ENCODE measurements at places on chromosomes 16 and 17. TPM values are rescaled to one million over a fixed set of nuclear protein-coding genes. Genes with fewer than 3 reads are reported as not detected.

- no peak overlapping the region for H3K4me3 ChIP-seq
- peaks cover 30% of the 10 kb centered on the region for H3K36me3 ChIP-seq
- no peaks in the 10 kb centered on the region for H3K27me3 ChIP-seq
- H3K27ac ChIP-seq: no peak overlapping the region
These were observed 19.7 kb downstream of the GOSR2 start for GRCh38 chr17:46942441-46943217.

GRCh38 chr16:78455861-78456260, 356.4 kb downstream of the WWOX start:
- H3K4me3 ChIP-seq: no peak overlapping the region
- DNase-seq: no peak
- H3K27ac ChIP-seq: no peak overlapping the region
- no peaks in the 10 kb centered on the region for H3K27me3 ChIP-seq

DNA sequence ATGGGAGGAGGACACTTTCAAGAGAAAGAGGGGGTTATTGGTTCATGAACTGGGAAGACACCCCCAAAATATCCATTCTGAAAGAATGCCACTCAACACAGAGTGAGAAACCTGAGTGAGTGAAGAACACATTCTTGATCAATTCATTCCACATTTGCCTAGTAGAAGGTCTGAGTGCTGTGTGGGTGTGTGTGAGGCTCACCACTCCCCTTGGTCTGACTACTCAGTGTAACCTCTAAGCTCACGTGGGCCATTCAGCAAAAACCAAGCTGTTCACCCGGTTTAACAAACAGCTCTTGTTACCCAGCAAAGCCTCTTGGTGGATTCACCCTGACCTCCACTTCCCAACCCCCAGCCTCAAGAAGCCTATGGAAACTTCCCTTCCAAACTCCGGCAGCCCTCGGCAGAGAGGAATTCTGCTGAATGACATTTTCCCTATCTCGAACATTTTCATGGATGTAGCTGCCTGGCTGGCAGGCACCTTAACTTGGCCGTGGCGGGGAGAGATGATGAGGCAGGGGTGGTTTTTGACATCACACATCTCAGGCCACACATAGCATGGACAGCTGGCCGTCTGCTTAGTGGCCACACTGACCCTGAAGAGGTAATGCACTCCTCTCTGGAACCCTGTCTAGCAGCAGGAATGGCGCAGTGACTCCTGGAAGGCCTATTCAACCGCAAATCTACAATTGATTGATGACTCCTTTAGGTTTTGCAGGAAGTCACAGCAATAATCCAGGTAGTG, 11.6 kb downstream of the ST6GALNAC1 start:
- H3K27ac ChIP-seq: no peak overlapping the region
- no peaks in the 10 kb centered on the region for H3K4me1 ChIP-seq
- no peaks in the 10 kb centered on the region for H3K27me3 ChIP-seq
- no peak for DNase-seq

- no peaks in the 10 kb centered on the region for H3K27me3 ChIP-seq
- H3K4me3 ChIP-seq: no peak overlapping the region
- DNase-seq: no peak
- no peaks in the 10 kb centered on the region for H3K36me3 ChIP-seq
These were observed 126.6 kb downstream of the ANKRD11 start for GRCh38 chr16:89363621-89364393.

GRCh38 chr16:80047842-80048241, 447.3 kb upstream of the MAF start:
- peaks cover 37% of the 10 kb centered on the region for H3K27me3 ChIP-seq
- DNase-seq: no peak
- no peak overlapping the region for H3K27ac ChIP-seq
- H3K4me3 ChIP-seq: no peak overlapping the region
- H3K36me3 ChIP-seq: no peaks in the 10 kb centered on the region

DNA sequence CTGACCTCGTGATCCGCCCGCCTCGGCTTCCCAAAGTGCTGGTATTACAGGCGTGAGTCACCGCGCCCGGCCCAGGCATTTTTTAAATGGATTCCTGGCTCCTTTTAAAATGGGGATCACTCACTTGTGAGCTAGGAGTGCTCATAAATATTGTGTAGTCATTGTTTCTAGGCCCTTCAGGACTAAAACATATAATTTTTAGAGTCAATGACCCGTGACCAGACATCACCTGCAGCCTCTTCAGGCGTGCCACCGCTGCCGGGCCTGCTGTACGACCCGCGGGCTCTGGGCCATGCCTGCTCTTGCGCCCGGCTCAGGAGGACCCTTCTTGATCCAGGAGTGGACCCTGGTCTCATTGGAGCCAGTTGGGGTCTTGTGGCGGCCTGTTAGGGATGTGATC, 30.8 kb downstream of the EFCAB5 start:
- H3K4me3 ChIP-seq: no peak overlapping the region
- DNase-seq: no peak
- no peak overlapping the region for H3K27ac ChIP-seq
- H3K36me3 ChIP-seq: no peaks in the 10 kb centered on the region

DNA sequence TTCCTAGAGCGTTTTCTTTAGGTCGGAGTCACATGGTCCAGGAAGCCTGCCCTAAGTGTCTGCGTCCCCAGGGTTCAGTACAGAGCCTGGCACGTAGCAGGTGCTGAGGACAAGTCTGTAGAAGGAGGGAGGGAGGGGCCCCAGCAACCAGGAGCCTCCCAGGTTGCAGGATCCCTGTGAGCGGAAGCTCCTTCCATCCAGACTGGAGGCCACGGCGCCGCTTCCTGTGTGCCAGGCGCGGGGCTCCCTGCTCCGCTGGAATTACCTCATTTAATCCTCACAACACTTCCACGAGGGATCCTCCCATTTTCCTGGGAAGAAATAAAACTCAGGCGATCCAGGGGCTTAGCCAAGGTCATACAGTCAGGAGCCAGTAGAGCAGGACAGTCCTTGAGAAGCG, 22.1 kb downstream of the TRARG1 start:
- H3K27me3 ChIP-seq: peaks cover 91% of the 10 kb centered on the region
- peaks cover 5% of the 10 kb centered on the region for H3K4me1 ChIP-seq
- DNase-seq: no peak
- no peaks in the 10 kb centered on the region for H3K36me3 ChIP-seq
- no peak overlapping the region for H3K27ac ChIP-seq
- H3K4me3 ChIP-seq: no peak overlapping the region

DNA sequence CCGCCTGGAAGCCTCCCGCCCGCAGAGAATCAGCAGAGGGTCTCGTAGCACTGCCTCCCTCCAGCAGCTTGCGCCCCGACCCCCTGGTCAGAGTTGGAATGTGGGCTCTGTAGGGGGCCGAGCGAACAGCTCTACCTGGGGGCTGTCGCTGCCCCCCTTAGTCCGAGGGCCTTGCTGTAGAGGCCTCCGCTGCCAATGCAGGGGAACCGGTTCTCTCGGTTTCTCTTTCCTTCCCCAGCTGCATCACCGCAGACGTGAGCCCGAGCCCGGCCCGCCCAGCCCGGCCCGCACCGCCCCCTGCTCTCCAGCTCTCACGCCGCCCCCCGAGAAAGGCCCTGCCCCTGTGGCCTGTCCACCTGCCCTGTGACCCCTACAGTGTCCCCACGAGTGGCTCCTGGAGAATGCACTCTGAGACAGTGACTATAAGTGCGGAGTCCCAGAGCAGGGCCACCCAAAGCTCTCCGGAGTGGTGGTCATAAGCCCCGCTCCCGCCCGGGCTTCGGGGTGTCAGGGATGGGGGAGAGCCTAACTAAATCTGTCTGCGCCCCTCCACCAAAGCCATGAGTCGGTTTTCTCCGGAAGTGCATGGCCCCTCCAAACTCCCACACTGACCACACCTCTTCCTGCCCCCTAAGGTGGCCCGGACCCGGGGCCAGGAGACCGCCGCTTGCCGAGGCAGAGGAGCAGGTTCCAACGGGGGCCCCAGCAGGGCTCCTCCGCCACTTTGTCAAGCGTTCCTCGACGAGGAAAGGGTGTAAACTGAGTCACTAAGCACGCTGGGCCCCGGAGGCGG, 1.7 kb downstream of the ARHGAP27 start:
- peaks cover 62% of the 10 kb centered on the region for H3K4me1 ChIP-seq
- H3K36me3 ChIP-seq: peaks cover 12% of the 10 kb centered on the region
- peaks cover 44% of the 10 kb centered on the region for H3K27me3 ChIP-seq
- peak overlapping the region; percentile 94 for H3K27ac ChIP-seq
- peak overlapping the region; percentile 74 for H3K4me3 ChIP-seq

- no peak for DNase-seq
- H3K4me1 ChIP-seq: peaks cover 51% of the 10 kb centered on the region
- H3K27me3 ChIP-seq: no peaks in the 10 kb centered on the region
- H3K36me3 ChIP-seq: peaks cover 2% of the 10 kb centered on the region
- H3K27ac ChIP-seq: no peak overlapping the region
These were observed 53.9 kb downstream of the USP10 start for GRCh38 chr16:84753412-84754326.

DNA sequence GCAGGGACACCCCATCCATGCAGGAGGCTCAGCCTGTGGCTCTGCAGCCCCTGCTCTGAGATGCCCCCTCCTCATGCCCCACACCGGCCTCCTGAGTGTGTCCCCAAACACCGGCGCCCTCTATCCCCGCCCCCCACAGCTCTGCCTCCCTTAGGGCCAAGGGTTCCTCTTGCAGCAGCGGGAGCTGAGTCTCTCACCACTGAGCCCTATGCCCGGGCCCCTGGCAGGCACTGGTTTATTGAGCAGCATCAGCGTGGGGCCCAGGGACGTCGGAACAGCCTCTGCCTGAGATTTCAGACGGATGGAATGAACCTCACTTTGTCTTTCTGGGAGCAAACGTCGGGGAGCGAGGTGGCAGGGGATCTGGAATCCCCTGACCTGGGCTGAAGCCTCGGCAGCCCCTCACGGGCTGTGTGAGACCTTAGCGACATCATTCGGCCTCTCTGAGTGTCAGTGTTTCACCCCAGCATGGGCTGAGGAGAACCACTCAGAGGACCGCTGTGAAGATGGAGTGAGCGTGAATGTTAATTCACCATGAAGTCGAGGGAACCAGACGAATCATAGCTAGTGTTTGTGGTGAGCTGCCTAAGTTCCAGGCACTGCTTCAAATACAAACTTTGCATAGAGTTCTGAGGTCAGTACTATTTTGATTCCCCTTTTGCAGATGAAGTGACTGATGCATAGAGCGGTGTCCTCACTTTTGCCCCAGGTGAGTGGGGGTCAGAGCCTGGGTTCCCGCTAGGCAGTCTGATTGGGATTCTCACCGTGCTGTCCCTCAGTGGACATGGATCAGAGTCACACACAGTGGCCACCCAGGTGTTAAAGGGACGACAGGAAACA, 5.3 kb upstream of the C16orf74 start:
- H3K27me3 ChIP-seq: peaks cover 26% of the 10 kb centered on the region
- DNase-seq: no peak
- H3K27ac ChIP-seq: no peak overlapping the region
- H3K4me3 ChIP-seq: no peak overlapping the region
- peaks cover 23% of the 10 kb centered on the region for H3K4me1 ChIP-seq
- H3K36me3 ChIP-seq: no peaks in the 10 kb centered on the region

- peaks cover 23% of the 10 kb centered on the region for H3K4me1 ChIP-seq
- no peak overlapping the region for H3K27ac ChIP-seq
- H3K27me3 ChIP-seq: no peaks in the 10 kb centered on the region
- no peaks in the 10 kb centered on the region for H3K36me3 ChIP-seq
These were observed 249.4 kb downstream of the FTO start for GRCh38 chr16:53953336-53953735.

DNA sequence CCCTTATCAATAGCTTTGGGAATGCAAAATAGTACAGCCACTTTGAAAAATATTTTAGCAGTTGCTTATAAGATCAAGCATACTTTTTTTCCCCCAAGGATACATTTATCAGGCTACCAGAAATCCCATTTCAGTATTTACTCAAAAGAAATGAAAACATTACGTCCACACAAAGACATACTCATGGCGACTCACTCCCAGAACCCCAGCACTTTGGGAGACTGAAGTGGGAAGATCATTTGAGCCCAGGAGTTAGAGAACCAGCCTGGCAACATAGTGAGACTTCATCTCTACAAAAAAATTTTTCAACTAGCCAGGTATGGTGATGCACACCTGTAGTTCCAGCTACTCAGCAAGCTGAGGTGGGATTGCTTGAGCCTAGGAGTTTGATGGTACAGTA, 5.9 kb downstream of the SKA2 start:
- H3K27me3 ChIP-seq: no peaks in the 10 kb centered on the region
- H3K27ac ChIP-seq: no peak overlapping the region
- H3K36me3 ChIP-seq: peaks cover 3% of the 10 kb centered on the region
- no peak overlapping the region for H3K4me3 ChIP-seq
- DNase-seq: no peak
- peaks cover 27% of the 10 kb centered on the region for H3K4me1 ChIP-seq

DNA sequence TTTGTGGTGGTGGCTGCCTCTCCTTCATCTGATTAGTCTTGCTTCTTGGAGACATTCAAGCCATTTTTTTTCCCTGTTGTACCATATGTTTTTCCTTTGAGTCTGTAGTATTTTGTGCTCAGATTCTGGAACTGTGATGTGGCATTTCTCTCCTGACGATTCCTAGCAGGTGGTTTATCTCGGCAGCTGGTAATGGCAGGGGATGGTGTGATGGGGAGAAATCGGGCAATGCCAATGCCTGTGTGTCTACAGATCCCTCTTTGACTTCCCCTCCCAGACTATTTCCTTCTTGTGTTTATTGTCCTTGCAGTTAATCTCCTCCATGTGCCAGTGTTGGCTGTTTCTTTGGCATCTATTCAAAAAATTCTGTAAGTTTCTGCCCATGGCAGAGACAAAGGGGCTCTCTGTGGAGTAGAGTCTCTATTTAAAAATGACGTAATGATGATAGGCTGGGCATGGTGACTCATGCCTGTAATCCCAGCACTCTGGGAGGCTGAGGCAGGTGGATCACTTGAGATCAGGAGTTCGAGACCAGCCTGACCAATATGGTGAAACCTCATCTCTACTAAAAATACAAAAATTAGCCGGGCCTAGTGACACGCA, 90.2 kb upstream of the ERCC4 start:
- H3K36me3 ChIP-seq: no peaks in the 10 kb centered on the region
- no peak overlapping the region for H3K27ac ChIP-seq
- H3K4me3 ChIP-seq: no peak overlapping the region
- no peak for DNase-seq

GRCh38 chr16:30063893-30064728, 1.4 kb upstream of the ALDOA start:
- peak; percentile 84 for DNase-seq
- H3K27me3 ChIP-seq: no peaks in the 10 kb centered on the region
- H3K4me1 ChIP-seq: peaks cover 75% of the 10 kb centered on the region
- H3K27ac ChIP-seq: peak overlapping the region; percentile 100
- H3K36me3 ChIP-seq: peaks cover 25% of the 10 kb centered on the region
- peak overlapping the region; percentile 93 for H3K4me3 ChIP-seq

- no peak overlapping the region for H3K4me3 ChIP-seq
- no peak for DNase-seq
- peaks cover 100% of the 10 kb centered on the region for H3K27me3 ChIP-seq
- no peaks in the 10 kb centered on the region for H3K36me3 ChIP-seq
These were observed 14.6 kb downstream of the HOXB1 start for GRCh38 chr17:48515925-48516900.

Gene CXCL16
- 3.1 TPM for total RNA-seq

Gene OR1D5
- total RNA-seq: not detected
